ENCODE measurements at places on chromosomes 2 and 18.

GRCh38 chr2:37060446-37060845, 23.7 kb downstream of the HEATR5B start:
- no peak for DNase-seq

DNA sequence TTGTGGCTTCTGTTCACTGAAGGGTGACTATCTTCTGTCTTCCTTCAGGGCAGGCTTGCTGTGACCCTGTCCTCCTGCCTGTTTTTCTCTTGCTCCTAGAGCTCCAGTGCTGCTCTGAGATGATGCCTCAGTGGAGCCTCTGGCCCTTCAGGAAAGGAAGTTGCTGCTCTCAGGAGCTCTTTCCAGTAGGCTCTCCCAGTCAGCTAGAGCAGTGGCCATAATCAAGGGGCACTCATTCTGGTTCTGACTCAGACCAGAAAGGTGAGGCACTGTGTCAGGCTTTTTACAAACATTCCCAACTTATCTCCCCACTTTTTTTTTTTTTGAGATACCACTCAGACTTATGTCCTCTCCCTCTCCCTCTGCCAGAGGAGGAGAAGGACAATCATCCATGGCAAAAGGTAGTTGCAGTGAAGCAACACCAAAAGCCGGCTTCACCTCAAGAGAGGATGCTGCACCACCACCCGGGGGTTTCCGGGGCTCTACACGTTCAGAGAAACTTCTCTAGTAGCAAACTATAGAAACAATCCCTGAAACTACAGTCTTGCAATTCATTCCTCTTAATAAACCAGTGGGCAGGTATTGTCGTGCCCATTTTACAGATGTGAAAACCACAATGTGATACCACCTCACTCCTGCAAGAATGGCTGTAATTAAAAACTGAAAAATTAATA, 115.4 kb downstream of the ACTR3 start:
- DNase-seq = no peak

DNA sequence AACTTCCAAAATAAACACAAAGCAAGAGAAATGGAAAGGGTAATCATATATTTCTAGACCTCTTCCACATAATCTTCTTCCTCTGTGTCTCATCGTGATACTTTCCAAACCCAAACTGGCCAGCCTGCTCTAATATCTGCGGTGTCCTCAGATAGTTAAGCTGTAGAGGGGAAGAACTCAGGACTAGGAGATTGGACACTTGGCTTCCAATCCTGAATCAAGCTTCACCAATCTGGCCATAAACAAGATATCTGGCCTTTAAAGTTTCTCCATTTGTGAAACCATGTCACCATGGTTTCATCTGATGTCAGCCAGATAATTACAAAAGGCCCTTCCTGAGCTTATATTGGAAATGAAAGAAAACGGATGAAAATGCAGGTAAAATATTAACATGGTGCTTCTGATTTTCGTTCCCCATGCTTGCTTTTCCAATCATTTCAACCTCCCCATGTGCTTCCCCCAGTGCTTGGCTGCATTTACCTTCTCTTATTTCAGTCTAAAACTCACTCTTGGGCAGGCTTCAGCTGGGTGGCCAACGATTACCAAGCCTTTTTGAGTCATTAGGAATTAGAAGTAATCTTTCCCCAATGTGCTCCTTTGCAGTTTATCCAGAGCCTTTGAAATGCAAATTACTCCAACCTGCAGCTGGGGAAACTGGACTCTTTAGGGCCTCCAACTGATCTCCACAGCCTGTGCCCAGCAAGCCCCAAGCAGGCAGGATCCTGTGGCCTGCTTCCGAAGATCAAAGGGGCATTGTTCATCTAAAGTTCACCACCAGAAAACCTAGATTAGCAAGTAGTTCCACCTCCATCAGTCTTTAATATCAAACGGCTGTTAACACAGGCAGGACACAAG, 44.5 kb upstream of the MYCN start:
- DNase-seq = no peak

- no peak for DNase-seq
These were observed 931.3 kb downstream of the CPS1 start for GRCh38 chr2:211487733-211488132.

GRCh38 chr18:7333025-7333562, 102.2 kb downstream of the LRRC30 start:
- DNase-seq = no peak

- DNase-seq = no peak
These were observed 57.9 kb downstream of the DYNC1I2 start for GRCh38 chr2:171745141-171745540.

DNA sequence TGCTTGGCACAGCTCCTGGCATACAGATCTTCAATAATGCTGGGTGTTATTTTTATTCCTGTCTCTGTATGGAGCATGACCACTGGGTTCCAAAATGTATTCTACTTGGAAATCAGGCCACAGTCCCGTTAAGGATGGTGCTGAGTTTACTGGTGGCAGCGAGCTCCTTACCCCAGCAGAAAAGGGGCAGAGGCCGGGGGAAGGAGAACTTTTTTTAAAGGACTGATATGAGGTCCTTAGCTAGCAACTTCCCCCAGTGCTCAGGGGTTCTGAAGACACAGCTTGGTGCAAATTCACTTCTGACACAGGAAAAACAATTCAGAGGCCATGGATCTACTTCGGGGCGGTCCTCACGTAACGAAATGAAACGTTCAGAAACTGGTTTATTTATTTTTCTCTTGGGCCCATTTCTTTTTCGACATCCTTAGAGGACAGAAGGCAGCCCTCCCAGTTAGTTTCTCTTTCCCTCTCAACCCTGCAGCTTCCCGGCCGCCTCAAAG, 872 bp downstream of the RDH14 start:
- no peak for DNase-seq

- no peak for DNase-seq
These were observed 67.9 kb downstream of the COL6A3 start for GRCh38 chr2:237345891-237346640.

DNA sequence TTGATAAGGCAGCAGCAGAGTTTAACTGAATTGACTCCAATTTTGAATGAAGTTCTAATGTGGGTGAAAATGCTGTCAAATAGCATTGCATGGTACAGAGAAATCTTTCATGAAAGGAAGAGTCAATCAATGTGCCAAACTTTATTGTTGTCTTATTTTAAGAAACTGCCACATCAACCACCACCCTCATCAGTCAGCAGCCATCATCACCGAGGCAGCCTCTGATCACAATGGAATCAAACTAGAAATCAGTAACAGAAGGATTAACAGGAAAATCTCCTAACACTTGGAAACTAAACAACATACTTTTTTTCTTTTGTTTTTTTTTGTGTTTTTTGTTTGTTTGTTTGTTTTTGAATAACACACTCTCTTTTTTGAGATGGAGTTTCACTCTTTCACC, 9.9 kb downstream of the DNAJC27 start:
- no peak for DNase-seq

DNA sequence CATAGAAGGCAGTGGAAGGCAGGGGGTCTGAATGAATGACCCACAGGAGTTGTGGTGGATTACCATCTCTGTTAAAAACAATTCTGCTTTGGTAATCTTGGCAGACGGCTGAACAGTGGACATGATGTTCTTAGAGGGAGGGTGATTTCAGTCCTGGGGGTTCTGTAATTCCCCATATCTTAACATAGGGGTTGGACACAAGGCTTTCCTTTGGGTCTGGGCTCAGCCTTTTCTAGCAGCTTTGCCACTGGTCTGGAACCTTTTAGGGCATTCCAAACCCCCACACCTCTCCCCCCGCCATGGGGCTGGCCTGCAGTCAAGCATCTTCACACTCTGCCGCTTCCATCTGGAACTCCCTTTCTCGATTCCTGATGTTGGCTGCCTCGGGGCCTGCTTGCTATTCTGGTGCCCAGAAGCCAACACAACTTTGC, 50.3 kb downstream of the RPL37A start:
- DNase-seq = no peak

GRCh38 chr2:239803766-239804115, 221.4 kb downstream of the NDUFA10 start:
- no peak for DNase-seq

DNA sequence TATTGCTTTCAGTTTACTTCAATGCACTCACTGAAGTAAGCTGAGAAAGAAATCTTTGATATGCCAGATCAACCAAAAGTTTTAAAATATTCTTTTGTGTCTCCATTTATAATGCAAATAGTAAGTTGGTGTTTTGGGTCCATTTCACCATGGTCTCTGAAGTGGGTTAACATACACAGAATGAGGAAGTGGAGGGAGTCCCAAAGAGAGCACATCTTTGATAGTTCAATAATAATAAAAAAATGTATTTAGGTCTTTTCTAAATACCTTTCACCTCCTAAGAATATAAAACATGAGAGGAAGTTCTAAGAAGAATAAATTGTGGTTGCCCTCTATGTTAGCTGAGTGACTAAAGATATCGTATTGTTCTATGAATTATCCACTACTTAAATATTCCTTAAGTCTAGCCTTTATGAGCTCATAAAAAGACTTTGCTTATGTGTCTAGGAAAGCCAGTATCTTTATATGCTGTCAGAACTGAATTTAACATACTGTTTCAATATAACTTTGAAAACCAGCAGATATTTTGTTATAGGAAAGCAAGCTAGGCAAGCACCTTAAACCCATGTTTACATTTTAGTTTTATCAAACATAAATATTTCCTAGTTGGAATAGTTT, 148.7 kb upstream of the ZEB2 start:
- no peak for DNase-seq

DNA sequence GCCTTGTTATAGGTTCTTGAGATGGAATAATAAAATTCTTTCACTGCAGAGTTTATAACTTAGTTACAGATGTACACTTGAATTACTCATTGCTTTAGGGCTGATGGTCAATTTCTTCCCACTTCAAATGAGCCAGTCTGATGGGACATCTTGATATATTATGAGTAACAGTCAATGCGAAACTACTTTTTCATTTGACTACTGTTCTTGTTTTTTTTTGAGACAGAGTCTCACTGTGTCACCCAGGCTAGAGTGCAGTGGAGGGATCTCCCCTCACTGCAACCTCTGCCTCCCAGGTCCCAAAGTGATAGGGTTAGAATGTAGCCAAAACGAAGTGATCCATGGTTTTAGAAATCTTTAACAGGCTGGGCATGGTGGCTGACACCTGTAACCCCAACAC, 57.1 kb downstream of the ST3GAL5 start:
- DNase-seq = no peak

- no peak for DNase-seq
These were observed 136.1 kb downstream of the NEDD4L start for GRCh38 chr18:58180172-58180571.

GRCh38 chr2:112144966-112145365, 6.8 kb downstream of the FBLN7 start:
- DNase-seq = no peak

DNA sequence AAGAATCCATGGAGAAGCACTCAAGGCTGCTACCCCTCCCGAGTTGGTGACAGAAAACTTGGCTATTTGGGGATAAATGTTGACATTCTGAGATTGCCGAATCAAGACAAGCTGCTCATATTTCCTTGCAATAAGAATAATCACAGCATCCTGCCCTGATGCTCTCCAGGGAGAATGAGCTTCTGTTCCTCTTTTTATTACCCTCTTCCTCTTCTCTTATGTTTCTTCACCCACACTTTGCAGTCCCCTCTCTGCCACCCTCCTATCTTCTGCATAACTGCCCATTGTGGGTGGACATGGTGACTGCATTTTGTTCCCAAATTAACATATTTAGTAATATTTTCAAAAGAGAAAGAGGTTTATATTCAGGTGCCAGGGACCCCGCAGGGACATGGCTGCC, 11.9 kb upstream of the MSGN1 start:
- no peak for DNase-seq

DNA sequence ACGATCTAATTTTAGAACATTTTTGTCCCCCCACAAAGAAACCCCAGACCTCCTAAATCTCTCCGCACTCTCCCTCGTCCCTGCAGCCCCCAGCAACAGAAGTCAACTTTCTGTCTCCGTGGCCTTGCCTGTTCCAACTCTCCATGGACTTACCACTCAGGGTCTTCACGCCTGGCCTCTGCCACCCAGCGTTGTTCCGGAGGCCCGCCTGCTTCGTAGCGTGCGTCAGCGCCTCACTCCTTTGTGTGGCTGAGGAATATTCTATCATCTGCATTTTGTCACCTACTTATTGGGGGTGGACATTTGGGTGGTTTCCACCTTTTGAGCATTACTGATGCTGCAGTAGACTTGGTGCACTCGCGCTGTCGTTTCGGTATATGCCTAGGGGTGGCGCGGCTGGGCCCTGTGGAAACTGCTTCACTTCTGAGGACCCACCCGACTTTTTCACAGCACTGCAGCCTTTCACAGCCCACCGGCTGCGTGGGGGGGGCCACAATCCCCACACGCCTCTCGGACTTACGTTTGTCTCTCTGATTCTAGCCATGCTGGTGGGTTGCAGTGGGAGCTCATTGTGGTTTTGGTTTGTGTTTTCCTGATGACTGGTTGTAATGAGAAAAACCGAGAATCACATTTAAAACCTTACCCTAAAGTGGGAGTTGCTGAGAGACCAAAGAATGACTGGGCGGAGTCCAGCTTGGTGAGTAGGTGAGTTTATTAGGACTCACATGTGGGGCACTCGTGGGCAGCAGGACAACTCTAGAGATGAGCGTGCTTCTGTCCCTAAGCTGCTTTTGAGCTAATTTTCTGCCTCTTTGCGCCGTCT, 1.4 kb upstream of the HSBP1L1 start:
- no peak for DNase-seq

DNA sequence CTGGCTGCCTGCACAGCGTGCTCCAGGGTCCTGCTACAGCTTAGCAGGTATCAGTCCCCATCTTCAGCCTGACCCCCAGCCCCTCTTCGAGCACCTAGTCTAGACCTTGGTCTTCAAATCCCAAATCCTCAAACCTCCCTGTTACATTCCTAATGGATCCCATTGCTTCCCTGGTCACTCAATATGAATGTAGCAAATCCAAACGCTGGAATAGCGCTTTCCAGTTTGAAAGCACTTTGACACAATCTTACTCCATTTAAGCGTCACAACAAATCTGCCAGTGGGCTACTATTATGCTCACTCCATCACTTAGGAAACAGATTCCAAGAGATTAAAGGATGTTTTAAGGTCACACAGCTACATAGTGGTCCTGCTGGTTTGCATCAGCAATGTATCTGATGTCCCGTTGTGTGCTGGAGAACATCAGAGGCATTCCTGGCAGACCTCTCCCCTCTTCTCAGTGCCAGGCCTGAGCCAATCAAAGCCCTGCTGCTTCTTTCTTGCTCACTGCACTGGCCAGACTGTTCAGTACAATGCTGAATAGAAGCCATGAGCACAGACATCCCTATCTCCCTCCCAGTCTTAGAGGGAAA, 11.1 kb upstream of the INO80C start:
- no peak for DNase-seq

DNA sequence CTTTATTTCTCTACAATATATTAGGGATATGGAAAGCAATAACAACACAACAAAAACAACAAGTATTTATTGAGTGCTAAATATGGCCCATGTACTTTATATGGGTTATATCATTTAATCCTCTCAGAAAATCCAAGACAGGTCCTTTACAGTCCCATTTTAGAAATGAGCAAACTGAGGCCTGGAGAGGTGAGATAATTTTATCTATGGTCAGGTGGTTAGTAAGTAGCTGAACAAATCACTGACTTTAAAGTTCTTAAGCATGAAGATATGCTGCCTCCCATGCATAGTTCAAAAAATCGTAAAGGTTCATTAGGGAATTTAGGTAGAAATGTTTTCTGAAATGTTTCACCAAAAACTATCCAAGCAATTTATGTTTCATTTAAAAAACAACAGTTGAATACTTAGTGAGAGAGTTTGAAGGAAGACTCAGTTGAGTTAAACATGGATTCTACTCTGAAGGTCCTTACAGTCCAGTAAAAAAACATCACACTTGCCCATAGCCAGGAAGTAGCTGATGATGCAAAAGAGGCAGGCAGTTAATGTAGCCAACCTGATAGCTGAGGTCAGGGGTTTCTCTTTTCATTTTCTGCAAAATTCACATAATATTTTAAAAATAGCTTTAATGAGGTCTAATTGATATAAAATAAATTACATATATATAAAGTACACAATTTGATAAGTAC, 7.6 kb upstream of the NFE2L2 start:
- DNase-seq = no peak
